ENCODE measurements at places on chromosomes 5 and 9. TPM values are rescaled to one million over a fixed set of nuclear protein-coding genes. Genes with fewer than 3 reads are reported as not detected.

- no peaks in the 10 kb centered on the region for H3K36me3 ChIP-seq
- H3K27ac ChIP-seq, result no peak overlapping the region
- no peaks in the 10 kb centered on the region for H3K27me3 ChIP-seq
Observed at GRCh38 chr9:98456156-98456613, 200.7 kb upstream of the TBC1D2 start.

DNA sequence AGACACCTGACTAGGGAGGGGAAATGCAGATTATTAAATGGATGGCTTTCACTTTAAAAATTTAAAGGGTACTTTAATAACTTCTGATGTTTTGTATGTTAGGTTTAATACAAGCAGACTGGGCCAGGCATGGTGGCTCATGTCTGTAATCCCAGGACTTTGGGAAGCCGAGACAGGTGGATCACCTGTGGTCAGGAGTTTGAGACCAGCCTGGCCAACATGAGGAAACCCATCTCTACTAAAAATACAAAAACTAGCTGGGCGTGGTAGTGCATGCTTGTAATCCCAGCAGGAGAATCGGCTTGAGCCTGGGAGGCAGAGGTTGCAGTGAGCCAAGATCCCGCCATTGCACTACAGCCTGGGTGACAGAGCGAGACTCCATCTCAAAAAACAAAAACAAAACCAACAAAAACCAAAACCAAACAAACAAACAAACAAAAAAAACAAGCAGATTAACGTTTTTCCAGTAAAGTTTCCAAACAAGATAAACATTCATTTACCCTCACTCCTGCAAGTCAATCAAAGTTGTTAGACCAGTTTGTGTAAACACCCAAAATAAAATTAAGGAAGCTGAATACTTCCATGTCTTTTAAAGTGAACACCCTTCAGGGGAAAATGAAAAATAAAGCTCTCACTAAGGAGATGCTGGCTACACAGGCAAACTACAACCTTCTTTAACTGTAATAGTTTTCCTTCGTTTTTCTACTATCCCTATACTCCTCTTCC, 14.1 kb downstream of the ETF1 start:
- no peaks in the 10 kb centered on the region for H3K4me1 ChIP-seq
- H3K4me3 ChIP-seq, result no peak overlapping the region
- H3K27me3 ChIP-seq, result no peaks in the 10 kb centered on the region

- no peaks in the 10 kb centered on the region for H3K27me3 ChIP-seq
- no peaks in the 10 kb centered on the region for H3K4me1 ChIP-seq
- no peak overlapping the region for H3K4me3 ChIP-seq
- H3K36me3 ChIP-seq, result no peaks in the 10 kb centered on the region
Observed at GRCh38 chr5:134659456-134659855, 10.9 kb downstream of the SEC24A start.

GRCh38 chr5:150067405-150067960, 18.9 kb downstream of the CSF1R start:
- no peak overlapping the region for H3K4me3 ChIP-seq
- no peaks in the 10 kb centered on the region for H3K27me3 ChIP-seq
- no peak for DNase-seq
- no peak overlapping the region for H3K27ac ChIP-seq
- H3K4me1 ChIP-seq, result no peaks in the 10 kb centered on the region

The OR1J2 gene
- total RNA-seq, result not detected

All from uterus (tissue), 4 donors.